Iris pigment epithelial cell (primary cell): ENCODE measurements at places on chromosomes 16 and 17.

DNA sequence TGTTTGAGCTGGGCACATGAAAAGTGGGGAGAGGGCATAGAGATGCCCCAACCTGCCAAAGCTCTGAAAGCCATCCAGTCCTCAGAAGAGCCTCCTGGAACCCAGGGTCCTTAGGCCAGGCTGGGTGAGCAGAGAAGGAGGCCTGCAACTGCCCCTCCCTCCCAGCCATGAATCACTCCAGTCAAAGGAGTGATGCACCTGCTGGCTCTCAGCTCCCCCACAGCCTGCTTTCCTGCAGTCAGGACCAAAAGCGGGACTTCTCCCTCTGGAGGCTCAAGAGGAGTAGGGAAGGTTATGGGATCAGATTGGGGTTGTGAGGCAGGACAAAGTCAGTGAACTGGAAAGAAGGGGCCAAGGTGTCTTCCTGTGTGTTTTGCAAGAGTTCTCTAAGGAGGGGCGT lies 145.6 kb downstream of the TMEM132E start:
- DNase-seq: no peak

DNA sequence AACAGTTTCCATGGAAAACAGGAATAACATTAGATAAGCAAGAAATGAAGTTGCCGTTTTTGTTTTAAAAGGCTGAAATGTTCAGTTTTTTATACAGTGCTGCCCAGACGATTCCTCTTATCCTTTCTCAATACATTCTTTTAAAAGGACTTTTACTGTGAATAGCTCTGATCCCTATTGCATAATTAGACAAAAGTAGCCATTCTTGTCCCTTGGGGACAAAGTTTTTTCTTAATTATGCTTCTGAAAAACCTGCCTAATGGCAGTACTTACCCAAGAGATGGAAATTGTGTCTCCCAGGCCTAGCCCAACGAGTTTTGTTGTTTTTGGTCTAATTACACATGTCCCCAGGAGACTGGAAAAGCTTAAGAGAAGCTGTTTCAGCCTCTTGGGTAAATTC lies 27.6 kb downstream of the NXPH3 start:
- no peak for DNase-seq

GRCh38 chr16:50371936-50372595 lies 3.3 kb upstream of the BRD7 start:
- peak; percentile 23 for DNase-seq

- no peak for DNase-seq
Observed at GRCh38 chr17:19724501-19725420, 8.4 kb upstream of the SLC47A2 start.

DNA sequence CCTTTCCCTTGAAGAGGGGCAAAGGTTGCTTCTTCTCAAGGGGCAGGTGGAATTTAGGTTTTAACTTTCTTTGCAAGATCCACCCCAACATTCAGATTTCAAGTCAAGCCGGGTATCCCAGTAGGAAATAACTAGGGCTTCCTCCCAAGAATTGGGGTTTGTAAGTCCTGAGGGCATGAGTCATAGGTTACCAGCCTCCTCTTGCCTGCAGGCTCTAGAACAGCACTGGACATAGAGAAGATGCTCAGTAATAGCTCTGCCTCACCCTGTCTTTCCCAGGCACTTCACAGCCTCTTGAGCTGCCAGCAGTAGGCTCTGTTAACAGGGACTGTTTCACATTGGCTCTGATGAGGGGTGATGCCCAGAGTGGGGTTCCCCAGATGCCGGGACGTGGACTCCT lies 35.8 kb upstream of the ZFP90 start:
- DNase-seq: peak; percentile 10

GRCh38 chr16:86319585-86320236 lies 190.6 kb upstream of the FOXF1 start:
- DNase-seq: peak; percentile 57
